ENCODE measurements at places on chromosomes 13 and 19. TPM values are rescaled to one million over a fixed set of nuclear protein-coding genes. Genes with fewer than 3 reads are reported as not detected.
A peak's percentile ranks its signal among the peaks of the same experiment; 100 is the strongest.

Gene ZIM2
- 0.47 TPM for total RNA-seq

Gene NCR1
- total RNA-seq: 0.91 TPM

Gene ZNF491
- 2.5 TPM for total RNA-seq

Gene MTIF3
- 48.5 TPM for total RNA-seq

Gene COL4A1
- total RNA-seq: 218 TPM

Gene C19orf33
- 43.9 TPM for total RNA-seq

Gene MYBPC2
- total RNA-seq: 0.98 TPM

Gene ANKRD24
- total RNA-seq: 0.72 TPM

DNA sequence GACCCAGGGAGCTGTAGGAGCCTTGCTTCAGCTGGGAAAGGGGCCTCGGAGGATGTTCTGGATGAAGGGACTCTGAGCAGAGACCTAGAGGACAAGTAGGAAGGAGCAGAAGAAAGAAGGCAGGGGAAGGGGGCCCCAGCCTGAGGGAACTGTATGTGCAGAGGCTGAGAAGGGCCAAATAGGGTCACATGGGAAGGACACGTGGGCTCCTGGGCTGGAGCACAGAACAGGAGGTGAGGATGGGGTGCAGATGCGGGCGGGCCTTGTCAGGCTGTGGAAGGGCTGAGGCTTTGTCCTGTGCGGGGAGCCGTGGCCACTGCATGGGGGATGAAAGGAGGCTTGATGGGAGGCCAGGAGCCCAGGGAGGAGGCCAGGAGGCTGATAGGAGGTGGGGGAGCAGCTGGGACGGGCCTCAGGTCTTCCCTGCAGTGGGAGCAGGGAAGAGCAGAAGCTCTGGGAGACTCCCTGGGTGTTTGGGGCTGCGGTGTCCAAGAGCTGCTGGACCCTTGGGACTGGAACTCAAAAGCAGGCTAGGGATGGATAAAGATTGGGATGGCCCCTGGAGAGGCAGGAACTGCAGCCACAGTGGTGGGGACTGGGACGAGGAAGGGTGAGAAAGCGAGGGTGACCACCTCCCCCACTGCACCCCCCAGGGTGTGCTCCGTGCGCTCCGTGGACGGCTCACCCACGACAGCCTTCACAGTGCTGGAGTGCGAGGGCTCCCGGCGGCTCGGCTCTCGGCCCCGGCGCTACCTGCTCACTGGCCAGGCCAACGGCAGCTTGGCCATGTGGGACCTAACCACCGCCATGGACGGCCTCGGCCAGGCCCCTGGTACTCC is 11.4 kb upstream of the LTBP4 start:
- H3K27ac ChIP-seq: no peak overlapping the region
- H3K4me3 ChIP-seq: no peak overlapping the region
- DNase-seq: no peak
- no peaks in the 10 kb centered on the region for H3K4me1 ChIP-seq

DNA sequence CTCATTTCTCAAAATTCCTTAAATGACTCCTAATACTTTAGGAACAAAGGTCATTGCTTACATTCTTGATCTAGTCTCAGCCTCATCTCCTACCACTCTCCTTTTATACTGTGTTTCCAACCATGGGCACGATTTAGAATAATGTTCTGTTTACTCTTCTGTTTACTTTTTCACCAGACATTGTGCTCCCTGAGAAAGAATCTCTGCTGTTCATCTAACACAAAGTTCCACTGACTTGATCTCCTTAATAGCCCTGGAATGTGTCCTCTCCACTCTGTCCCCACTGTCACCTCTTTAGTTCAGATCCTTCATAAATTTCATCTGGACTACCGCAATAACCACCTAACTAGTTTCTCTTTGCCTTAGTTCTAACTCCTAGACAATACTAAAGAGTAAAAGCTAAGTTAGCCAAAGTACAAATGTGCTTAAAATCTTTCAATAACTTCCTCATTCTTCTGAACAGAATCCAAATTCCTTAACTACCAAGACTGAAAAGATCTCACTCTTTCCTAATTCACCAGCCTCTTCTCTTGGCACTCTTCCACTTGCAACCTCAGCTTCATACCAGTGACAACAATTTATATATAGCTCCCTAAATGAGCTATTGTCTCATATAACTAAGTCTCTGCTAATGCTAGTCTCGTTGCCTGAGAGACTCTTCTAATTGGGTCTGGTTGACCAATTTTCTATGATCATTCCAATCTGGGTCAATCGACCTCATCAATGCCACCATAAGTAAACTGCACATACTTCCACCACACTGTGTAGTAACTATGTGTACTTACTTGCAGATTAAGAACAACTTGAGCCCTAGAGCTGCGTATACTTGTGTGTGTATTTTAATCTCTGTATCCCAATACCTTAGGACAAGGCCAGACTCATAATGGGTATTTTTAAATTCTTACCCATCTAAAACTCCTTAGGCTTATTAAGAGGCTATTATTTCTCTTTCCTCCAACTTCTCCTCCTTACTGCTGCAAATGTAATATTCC is 179.9 kb downstream of the VWA8 start:
- H3K27me3 ChIP-seq: no peaks in the 10 kb centered on the region
- peaks cover 4% of the 10 kb centered on the region for H3K4me1 ChIP-seq
- no peak overlapping the region for H3K27ac ChIP-seq
- no peak overlapping the region for H3K4me3 ChIP-seq
- H3K36me3 ChIP-seq: no peaks in the 10 kb centered on the region

- no peaks in the 10 kb centered on the region for H3K36me3 ChIP-seq
- no peak overlapping the region for H3K27ac ChIP-seq
- no peak overlapping the region for H3K4me3 ChIP-seq
These were observed 33.0 kb upstream of the ADGRE5 start for GRCh38 chr19:14347999-14348889.

DNA sequence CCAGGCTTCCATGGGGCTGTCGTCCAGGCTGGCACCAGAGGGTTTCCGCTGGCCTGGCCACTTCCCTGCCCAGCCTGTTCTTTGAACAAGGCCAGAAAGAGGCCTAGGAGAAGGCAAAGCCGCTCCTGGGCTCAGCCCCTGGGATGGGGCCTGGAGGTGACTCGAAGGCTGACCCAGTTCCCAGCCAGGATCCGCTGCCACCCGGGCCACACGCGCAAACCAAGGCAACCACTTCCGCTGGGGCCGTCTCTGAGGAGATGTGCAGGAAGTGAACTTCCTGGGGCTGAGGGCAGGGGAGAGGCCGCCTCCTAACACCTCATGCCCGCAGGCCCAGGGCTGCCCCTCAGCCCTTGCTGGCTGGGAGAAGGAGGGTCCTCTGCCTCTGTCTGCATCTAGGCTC is 15.2 kb downstream of the PLEKHF1 start:
- no peak overlapping the region for H3K27ac ChIP-seq
- H3K27me3 ChIP-seq: no peaks in the 10 kb centered on the region
- no peaks in the 10 kb centered on the region for H3K36me3 ChIP-seq
- H3K4me3 ChIP-seq: no peak overlapping the region
- DNase-seq: no peak
- no peaks in the 10 kb centered on the region for H3K4me1 ChIP-seq

- no peaks in the 10 kb centered on the region for H3K4me1 ChIP-seq
- no peak overlapping the region for H3K27ac ChIP-seq
- no peaks in the 10 kb centered on the region for H3K36me3 ChIP-seq
- DNase-seq: no peak
- H3K4me3 ChIP-seq: no peak overlapping the region
These were observed 101.4 kb downstream of the LACC1 start for GRCh38 chr13:43981091-43981490.

- H3K36me3 ChIP-seq: no peaks in the 10 kb centered on the region
- no peaks in the 10 kb centered on the region for H3K27me3 ChIP-seq
- peak; percentile 43 for DNase-seq
- H3K4me1 ChIP-seq: no peaks in the 10 kb centered on the region
- no peak overlapping the region for H3K4me3 ChIP-seq
- no peak overlapping the region for H3K27ac ChIP-seq
These were observed 215.2 kb downstream of the NBEA start for GRCh38 chr13:35157143-35157755.

DNA sequence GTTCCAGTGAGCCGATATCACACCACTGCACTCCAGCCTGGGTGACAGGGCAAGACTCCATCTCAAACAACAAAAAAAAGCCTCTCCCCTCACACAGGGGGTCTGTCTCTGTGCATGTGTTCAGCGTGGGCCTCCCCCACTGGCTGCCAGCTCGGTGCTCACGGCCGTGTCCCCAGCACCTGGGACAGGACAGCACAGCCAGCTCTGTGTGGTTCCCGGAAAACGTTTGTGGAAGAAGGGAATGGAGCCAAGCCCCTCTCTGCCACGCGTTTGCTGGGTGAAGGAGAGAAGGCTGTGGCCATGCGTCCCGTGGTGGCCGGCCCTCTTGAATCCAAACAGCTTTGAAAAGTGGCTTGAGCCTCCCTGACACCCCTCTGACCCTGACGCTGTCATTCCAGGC is 32.3 kb downstream of the DPF1 start:
- no peak overlapping the region for H3K27ac ChIP-seq
- no peaks in the 10 kb centered on the region for H3K27me3 ChIP-seq
- DNase-seq: no peak
- H3K4me3 ChIP-seq: no peak overlapping the region
- H3K36me3 ChIP-seq: no peaks in the 10 kb centered on the region

- peaks cover 15% of the 10 kb centered on the region for H3K36me3 ChIP-seq
- H3K4me1 ChIP-seq: peaks cover 2% of the 10 kb centered on the region
- no peaks in the 10 kb centered on the region for H3K27me3 ChIP-seq
- no peak overlapping the region for H3K27ac ChIP-seq
- DNase-seq: no peak
These were observed 35.9 kb downstream of the COG3 start for GRCh38 chr13:45500492-45501174.

All from kidney (tissue), 22 donors.